ENCODE measurements at places on chromosomes 4 and X.

GRCh38 chr4:143406523-143406922, 69.8 kb downstream of the GAB1 start:
- no peak for DNase-seq

DNA sequence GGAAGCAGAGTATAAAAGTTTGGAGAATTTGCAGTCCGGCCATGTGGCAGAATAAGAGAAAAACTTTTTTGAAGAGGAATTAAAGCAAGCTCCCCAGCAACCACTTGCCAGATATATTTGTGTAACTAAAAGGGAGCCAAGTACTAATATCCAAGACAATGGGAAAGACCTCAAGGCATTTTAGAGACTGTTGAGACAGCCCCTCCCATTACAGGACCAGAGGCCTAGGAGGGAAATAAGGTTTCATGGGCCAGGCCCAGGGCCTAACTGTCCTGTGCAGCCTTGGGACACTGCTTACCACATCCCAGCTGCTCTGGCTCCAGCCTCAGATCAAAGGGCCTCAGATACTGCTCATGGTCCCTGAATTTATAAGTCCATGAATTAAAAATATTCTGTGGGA, 659.4 kb downstream of the PCDH19 start:
- no peak for DNase-seq

DNA sequence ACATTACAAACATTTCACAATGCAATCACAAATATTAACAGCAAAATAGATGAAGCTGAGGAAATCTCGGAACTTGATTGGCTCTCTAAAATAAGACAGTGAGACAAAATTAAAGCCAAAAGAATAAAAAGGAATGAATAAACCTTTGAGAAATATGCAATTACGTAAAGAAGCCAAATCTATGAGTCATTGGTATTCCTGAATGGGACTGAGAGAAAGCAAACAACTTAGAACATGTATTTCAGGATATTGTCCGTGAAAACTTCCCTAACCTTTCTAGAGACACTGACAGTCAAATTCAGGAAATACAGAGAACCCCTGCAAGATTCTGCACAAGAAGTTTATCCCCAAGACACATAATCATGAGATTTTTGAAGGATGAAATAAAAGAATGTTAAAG, 48.4 kb upstream of the SPANXN2 start:
- DNase-seq = no peak

GRCh38 chr4:156662921-156663320, 308.7 kb downstream of the PDGFC start:
- DNase-seq = no peak

GRCh38 chr4:131441004-131441688, 1707.9 kb upstream of the PCDH10 start:
- DNase-seq = no peak

- no peak for DNase-seq
Observed at GRCh38 chr4:61427099-61427817, 227.1 kb downstream of the ADGRL3 start.

GRCh38 chr4:11514779-11515419, 86.2 kb upstream of the HS3ST1 start:
- DNase-seq = no peak
